NCI-H2107 (cell line): ENCODE measurements at places on chromosomes 4 and X.

DNA sequence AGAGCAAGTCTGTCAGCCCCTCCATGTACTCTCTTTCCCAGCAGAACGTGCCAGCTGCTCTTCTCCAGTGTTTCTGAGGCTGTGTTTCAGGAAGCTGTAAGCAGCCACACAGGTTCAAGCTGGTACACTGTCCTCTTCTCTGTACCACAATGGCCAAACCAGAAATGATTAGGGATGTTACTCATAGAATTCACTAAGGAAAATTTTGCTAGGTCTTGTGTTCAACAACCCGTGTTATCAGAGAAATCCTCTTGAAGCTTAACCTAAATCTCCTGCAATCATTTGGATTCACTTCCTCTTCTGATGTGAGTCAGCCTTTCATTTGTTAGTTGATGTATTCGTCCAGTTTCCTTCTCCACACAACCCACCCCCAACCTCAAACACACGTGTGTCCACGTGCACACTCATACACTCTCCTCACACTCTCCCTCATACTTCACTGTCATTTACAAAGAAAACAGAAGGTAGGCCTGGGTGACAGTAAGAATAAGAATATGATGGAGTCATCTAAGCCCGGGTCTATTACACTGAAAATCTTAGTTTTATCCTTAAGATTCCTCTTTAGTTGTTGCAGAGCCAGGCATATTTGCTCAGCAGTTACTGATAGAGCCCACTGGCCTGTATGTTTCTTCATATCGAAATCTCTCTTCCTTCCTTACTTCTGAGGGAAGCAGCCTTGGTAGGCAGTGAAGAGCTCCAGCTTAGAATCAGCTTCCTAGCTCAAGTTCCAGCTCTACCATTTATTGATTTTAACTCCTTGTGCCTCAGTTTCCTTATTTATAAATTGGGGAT is 63.4 kb downstream of the DCUN1D4 start:
- no peak for DNase-seq

DNA sequence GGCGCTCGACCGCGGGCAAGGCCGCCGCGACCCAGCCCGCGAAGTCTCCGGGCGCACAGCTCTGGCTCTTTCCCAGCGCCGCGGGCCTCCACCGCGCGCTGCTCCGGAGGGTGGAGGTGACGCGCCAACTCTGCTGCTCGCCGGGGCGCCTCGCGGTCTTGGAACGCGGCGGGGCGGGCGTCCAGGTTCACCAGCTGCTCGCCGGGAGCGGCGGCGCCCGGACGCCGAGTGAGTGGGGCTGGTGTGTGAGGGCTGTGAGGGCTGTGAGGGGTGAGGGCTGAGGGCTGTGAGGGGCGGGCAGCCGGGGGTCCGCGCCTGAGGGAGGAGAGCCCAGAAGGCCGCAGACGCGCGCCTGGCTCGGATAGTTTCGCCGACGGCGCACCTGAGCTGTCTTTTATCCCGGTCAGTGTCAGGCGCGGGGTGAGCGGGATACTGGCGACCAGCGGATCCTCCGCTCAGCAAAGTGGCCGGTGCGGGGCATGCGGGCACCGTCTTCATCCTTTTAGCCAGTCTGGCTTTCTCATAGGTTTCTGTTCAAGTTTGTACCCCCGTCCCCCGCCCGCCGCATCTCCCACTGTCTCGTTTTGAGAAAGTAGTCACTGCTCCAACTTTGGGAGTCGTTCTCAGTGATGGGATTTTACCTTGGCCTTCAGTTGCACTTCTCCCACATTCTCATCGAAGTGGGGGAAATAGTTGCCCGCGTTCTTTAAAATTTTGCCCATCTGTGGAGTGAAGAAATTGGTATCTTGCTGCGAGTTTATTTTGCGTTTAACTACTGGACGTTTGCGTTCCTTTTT is 586 bp downstream of the HERC5 start:
- no peak for DNase-seq

GRCh38 chr4:19700992-19701391 is 550.7 kb upstream of the SLIT2 start:
- no peak for DNase-seq

DNA sequence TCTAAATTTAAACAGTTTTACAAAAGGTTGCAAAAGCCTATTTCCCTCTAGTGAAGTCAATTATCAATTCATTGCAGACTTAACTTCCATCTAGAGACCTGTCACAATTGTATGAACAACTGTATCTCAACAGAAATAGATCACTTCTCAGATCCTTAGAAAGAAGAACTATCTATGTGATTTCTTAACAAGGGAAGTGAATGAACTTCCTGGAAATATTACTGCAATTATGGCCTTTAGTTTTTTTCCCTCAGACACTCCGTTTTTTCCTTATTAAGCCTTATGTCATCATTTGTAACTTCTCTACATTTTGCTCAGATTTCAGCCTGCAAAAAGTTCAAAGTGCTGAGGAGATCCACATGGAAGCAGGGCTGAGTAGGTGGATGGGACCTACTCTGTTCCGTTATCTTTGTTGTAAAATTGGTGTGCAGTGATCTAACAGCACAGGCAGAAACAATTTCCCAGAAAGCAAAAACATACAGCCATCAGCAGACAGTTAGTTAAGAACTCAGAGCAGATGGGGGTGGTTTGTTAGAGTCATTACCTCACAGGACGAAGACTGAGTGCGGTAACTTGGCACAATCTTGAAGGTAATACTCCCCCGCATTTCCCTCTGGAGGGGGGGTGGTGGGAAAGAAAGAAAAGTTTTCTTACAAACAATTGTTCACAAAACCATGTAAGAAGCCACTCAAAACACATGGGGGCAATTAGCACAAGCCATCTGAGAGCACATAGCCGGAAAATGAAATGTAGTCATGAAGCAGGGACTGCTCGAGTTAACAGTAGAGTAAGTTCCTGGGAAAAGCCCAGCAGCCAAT is 112.3 kb downstream of the NYX start:
- no peak for DNase-seq

DNA sequence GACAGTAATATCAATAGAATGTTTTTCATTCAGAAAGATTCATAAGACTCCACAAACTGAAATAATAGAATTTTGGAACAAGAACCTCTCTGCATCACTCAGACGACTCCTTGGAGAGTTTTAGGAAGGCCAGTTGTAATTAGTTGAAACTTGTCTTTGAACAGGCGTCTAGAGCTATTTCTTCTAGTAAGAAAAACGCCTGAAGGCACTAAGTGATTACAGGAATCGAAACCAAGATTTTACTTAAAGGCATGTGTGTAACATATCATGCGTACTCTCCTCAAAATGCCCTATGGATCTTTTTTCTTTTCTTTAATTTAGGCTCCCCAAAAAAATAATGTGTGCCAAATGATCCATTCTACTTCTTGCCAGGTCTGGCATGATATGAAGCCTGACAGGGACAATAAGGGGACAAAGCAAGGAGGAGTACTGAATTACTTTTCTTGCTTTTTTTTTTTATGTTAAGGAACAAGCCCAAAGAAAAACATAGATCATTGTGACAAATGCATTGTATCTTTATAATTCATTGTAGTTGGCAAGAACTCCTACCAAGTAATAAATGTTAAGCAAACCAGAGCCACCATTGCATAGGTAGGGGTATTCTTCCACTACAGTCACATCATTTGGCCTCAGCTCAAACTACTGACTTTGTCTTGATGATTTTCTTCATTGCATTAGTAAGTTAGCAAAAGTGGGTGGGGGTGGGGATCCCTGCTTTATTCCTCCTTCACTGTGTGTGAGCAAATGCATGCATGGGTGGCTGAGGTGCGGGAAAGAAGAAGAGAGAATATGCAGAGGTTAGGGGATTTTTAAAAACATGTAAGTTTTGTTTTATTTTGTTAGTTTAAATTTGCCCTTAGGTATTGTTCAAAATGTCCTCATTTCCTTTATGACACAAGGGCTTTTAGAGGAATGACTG is 79.9 kb upstream of the ATOH1 start:
- no peak for DNase-seq

- DNase-seq = no peak
Measured at GRCh38 chr4:76813070-76813469, 84.9 kb downstream of the SOWAHB start.

GRCh38 chr4:123411514-123411913 is 14.9 kb downstream of the SPRY1 start:
- no peak for DNase-seq

GRCh38 chr4:5892323-5893003 is 423 bp downstream of the CRMP1 start:
- no peak for DNase-seq

GRCh38 chrX:108034725-108035124 is 10.1 kb upstream of the VSIG1 start:
- no peak for DNase-seq

- DNase-seq = no peak
Measured at GRCh38 chrX:6374556-6374955, 145.9 kb upstream of the NLGN4X start.

DNA sequence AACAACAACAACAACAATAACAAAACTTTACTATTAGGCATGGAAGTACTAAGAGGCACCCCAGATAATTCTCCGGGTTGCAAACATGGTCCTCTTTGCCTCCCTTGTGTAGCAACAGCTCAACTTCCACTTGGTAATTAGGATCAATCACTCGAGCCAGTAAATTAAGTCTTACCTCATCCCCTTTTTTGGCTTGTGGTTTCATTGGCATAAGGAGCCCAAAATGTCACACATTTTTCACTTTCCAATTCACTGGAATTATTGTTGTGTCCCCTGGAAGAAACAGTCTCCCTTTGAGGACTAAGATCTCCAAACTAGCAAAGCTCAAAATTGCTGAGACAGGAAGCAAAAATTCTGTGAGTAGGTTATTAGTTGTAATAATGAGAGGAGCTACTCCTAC is 49.2 kb upstream of the HSD17B10 start:
- DNase-seq = no peak

GRCh38 chrX:33062041-33062440 is 149.3 kb downstream of the DMD start:
- DNase-seq = no peak

DNA sequence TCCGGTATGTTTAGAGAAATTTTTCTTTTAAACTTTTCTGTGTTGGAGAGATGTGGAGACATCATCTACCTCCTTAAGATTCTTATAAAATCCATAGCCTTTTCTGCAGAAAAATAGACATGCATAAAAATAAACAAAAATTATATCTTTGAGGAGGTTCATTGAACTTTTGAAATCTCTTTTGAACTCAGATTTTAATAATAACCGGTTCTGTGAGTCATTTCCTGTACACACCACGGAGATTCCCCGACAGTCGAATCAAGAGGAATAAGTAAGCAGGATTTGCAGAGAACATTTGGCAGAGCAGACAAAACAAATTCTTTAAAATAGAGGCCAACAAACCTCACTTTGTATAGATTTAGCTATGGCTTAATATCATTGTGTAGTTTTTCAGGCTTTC is 918.7 kb upstream of the POU3F4 start:
- DNase-seq = no peak

GRCh38 chr4:48665555-48666186 is 114.4 kb downstream of the FRYL start:
- no peak for DNase-seq

- no peak for DNase-seq
Measured at GRCh38 chrX:50853399-50853798, 39.4 kb upstream of the SHROOM4 start.

- DNase-seq = no peak
Measured at GRCh38 chr4:102299354-102300107, 45.8 kb downstream of the SLC39A8 start.

- DNase-seq = no peak
Measured at GRCh38 chr4:128310266-128310697, 22.7 kb upstream of the PGRMC2 start.

DNA sequence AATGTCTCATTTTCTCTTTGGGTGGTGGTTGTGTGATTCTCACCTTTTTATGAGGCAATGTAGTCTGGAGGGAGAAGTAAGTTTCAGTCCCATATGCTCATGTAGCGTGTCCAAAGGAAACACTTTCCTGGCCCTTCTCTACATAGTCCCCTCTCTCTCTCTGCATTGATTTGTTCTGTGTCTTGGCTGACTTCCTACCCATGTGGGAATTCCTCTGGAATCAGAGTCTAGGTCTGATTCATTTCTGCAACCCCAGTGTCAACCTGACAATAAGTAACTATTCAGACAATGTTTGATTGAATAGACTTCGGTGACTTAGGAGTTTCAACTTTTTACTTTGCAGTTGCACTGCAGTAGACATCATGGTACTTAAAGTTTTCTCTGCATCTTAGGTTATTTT is 2.7 kb upstream of the ALAS2 start:
- DNase-seq = no peak

DNA sequence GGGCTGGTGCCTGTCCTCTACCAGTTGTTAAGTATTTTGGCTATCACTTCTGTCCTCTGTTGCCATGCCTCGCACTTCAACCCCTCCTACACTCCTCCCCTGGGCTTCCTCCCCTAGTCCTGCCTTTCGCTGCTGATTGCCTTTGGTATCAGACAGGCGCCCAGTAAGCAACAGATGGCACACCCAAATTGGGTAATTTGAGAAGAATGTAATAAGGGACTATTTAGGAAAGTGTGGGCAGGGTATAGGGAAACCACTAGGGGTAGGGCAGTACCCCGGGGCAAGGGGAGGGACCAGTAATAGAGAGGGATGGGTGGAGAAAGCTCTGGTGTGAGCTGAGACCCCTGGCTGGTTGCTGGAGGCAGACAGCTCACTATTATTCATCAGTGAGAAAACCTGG is 172.7 kb upstream of the USP9X start:
- peak; percentile 77 for DNase-seq

DNA sequence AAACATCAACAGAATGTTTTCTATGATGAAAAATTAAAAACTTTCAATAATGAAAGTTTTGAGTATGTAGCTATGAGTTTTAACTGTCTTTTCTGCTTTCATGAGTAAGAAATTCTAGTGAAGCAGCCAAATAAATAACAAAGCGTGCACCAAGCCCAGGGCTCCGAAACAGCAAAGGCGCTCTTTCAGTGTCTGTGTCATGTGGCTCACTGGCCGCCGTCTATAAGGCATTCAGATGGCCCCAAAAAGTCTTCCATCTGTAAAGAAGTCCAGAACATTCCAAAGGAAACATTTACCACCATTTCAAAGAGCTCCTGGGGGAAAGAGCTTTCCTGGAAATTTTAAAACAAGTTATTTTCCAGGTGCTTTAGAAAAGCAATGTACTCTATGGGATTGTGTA is 139.9 kb downstream of the AFAP1 start:
- no peak for DNase-seq

GRCh38 chr4:149711593-149712365 is 103.9 kb downstream of the IQCM start:
- DNase-seq = no peak

DNA sequence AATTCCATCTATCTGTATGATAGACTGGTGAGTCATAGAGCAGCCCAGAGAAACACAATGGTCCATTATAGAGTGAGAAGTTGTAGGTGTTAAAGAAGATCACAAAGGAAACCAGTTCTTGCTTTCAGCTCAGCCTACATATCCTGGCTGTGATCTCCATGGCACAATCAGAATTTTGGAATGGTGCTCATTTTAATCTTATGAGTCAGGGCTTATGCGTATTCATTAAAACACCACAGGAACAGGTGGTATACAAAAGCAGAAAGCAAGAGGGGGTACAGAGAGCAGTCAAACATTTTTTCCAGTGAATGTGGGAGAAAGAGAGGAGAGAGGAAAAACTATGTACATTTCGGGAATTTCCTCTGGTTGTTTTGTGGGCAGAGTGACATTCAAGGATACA is 126.9 kb downstream of the MFAP3L start:
- no peak for DNase-seq

GRCh38 chr4:6423575-6423974 is 48.8 kb downstream of the PPP2R2C start:
- DNase-seq = no peak
